ENCODE measurements at places on chromosomes 5 and 9. TPM values are rescaled to one million over a fixed set of nuclear protein-coding genes. Genes with fewer than 3 reads are reported as not detected.
A peak's percentile ranks its signal among the peaks of the same experiment; 100 is the strongest.

Gene PCSK1
- 65.5 TPM for total RNA-seq

Gene CCDC192
- 0.50 TPM for total RNA-seq

GRCh38 chr5:61159070-61159469 lies 3.2 kb downstream of the SMIM15 start:
- DNase-seq = no peak

DNA sequence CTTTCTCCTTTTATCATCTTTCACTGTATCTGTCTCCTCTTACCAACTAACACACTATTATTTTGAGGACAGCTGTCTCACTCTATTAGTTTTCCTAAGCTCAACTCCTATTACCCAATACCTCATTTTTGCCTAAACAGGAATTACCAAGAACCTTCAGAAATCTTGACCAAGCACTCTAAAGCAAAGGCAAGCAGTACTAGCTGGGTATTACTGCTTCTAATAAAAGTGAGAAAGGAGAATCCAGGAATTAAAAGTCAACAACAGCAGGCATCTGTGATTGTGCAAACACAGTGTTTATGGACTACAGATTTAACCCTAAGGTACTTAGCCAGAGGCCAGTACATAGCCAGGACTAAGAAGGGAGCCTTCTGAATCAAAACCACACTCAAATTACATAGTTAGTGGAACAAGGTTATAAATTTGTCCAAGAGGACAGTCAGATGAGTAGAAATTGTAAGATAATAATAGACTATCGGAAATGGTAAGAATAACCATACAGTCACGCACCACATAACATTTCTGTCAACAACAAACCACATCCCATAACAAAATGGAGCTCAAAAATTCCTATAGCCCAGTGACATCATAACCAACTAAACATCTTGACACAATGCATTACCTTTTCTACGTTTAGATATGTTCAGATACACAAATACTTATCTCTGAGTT lies 8.3 kb downstream of the RFX3 start:
- no peak for DNase-seq

DNA sequence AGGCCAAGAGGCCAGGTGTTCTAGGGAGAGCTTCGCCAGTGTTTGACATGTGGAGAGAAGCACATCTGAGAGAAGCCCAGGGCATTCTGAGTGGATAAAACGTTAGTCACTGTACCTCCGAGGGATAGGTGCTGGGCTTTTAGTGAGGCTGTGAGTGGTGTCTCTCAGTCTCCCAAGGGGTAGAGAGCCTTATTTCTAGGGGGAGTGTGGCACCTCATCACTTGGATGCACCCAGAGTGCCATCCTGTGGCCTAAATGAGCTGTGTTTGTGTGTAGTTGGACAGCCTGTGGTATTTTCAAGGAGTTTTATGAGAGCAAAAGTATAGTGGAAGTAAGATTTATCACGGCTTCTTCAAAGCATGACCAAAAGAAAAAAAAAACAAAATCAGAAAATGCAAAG lies 1046.9 kb upstream of the WWC1 start:
- DNase-seq = peak; percentile 79

DNA sequence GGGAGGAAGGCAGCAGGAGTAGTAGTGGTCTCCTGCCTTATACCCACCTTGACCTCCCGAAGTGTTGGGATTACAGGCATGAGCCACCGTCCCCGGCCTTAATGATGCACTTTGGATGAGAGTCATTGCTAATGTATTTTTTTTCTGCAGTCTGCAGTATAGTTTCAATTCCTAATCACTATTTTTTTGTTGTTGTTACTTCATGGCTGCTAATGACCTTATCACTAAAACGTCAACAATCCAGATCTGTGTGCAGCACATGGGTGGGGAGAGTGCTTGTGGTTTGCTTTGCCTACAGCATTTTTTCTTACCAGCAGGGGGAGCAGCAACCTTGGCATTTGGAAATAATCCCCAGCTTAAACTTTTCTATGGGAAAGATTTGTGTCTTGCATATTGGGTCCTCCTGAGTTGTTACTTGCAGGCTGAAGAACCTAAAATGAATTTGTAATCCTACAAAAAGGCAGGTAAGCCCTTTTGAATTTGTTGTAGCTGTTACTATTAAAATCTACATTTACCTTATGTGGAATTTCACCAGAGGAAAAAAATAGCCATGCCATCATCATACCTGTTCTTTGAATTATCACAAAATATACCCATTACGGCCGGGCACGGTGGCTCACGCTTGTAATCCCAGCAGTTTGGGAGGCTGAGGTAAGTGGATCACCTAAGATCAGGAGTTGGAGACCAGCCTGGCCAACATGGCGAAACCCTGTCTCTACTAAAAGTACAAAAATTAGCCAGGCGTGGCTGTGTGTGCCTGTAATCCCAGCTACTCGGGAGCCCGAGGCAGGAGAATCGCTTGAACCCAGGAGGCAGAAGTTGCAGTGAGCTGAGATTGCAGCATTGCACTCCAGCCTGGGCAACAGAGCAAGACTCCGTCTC lies 6.3 kb upstream of the MED7 start:
- DNase-seq = peak; percentile 41

GRCh38 chr5:173963867-173964441 lies 25.0 kb upstream of the C5orf47 start:
- DNase-seq = peak; percentile 95

Gene FRMPD1
- 8.9 TPM for total RNA-seq

GRCh38 chr5:77172713-77173328 lies 37.7 kb upstream of the PDE8B start:
- no peak for DNase-seq

DNA sequence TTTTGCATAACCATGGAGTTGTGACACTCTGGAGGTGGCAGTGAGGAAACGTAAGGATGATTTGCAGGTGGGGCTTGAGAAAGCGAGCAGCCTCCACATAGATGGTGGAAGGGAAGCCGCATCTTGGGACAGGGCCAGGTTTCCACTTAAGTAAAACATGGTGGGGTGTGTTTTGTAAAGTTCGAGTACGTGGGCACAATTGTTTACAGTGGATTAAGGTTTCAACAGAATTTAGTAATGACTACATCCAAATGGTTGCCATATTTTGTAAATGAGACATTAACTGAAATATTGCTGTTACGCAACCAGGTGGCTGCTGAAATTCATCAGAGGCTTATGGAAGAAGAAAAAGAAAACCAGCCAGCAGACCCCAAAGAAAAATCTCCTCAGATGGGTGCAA lies 85.4 kb upstream of the IL7R start:
- DNase-seq = no peak

DNA sequence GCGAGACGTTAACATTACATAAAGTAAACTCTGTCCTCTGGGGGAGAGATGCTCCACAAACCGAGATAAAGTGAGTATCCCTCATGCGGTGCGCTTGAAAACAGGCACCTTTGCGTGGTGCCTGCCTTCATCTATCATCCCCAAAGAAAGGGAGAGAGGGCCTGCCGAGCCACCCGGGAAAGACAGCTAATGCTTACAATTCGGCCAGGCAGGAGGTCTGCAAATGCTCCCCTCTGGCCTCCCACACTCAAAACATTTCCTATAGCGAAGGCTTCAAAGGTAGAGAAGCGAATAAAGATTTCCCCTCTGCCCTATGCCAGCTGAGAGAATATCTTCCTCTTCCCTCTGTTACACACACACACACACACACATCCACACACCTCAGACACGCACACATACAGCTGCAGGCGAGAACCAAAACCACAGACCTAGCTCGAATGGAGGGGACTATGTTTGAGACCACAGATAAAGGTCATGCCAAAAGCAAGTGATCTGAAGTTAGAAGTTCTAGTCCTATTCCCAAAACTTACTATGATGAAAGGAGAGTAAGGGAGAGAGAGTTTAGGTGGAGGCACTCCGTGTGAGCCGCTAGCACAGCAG lies 132.8 kb downstream of the CRB2 start:
- DNase-seq = no peak

- peak; percentile 82 for DNase-seq
These were observed 19.1 kb upstream of the KIF12 start for GRCh38 chr9:114117996-114118830.

Gene HTR4
- total RNA-seq = 6.6 TPM

Measured in spinal cord (tissue), 10 donors.